ENCODE measurements at places on chromosomes 4 and X. TPM values are rescaled to one million over a fixed set of nuclear protein-coding genes. Genes with fewer than 3 reads are reported as not detected.

DNA sequence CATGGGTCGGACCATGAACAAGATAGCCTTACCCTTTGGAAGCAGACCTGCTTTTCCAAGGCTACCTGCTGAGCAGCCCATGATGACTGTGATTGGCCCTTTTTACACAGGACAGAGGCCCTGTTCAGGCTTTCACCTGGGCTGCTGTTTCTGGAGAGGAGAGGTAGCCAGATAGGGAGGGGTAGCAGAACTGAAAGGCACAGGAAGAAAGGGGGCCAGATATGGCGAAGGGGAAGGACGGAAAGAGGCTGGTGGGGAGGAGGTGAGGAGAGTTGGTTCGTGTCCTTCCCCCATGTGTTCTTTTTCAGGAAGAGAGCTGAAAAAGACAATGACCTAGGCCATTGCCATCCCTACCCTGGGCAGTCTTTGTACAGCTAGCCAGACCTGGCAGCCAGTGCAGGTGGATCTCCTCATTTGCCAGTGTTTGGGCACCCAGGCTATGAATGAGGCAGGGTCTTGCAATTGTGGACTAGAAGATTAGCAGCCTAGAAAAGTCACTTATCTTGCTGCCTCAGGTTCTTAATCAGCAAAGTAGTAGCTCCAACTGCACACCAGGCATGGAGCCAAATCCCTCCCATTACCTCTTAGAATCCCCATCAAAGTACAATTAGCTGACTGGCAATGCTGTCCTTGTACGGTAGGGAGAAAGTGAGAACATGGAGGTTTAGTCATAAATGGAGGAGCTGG, 139.6 kb downstream of the AMMECR1 start:
- no peak for DNase-seq

DNA sequence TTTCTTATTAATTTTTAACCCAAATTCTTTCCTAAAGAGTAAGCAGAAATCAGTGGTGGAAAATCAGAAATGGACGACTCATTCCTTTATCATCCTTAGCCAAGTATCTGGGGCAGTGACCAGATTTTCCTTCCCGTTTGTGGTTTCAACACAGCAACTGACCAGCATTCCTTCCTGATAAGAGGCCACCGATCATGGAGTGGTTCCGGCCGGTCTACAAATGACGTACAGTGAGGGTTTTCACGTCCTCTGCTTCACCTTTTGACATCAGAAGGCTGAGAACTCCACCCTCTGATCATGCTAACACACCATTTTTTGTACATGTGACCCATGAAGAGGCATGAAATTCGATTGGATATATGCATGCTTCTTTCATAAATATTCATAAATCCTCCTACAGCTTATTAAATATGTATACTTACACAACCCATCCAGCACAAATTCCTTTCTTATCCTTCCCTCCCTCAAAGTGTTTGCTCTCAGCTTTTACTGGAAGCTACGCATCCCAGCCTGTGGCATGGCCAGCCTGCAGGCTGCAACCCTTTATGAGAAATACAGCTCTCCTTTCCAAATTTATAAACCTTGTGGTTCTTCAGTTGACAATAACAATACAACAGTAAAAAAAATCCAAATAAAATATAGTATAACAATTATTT, 173.0 kb upstream of the CASK start:
- DNase-seq, result no peak

GRCh38 chrX:35919536-35920309, at the start of gene CFAP47:
Gene CFAP47, plus strand, starts transcription at chrX:35919734. Its CDS starts 66 bp downstream, at chrX:35919800.
- no peak for DNase-seq

Gene C4orf36
- 1.2 TPM for total RNA-seq

DNA sequence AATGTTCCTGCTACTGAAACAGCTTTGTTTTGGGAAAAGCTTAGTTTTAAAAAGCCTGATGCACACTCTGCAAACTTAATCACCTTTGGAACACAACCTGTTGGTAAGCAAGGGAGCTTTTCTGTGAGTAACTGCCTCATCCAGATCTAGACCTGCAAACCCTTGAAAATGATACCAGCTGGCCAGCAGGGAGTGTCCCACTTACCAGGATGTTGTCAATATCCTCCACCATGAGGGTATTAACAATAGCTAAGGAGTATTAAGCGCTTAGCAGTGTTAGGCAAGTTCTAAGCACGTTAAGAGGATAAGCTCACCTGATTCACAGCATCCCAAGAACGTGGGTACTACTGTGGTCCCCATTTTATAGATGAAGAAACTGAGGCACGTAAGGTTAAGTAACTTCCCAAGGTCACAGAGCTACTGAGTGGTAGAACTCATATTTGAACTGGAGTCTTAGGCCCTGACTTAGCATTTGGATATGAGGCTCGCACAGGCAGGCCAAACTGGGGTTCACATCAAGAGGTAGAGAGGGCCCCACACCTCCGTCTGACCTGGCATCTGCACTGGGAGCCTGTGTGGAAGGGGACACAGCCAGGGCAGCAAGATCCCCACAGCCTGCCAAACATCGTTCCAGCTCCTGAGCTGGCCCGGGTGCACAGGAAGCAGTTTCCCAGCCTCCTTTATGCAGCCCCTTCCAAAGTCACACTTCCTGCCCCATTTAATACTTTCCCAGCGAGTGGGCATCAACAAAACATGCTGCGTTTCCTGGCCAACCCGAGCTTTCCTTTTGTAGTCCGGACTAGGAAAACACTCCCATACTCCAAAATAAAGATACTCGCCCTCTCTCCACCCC, 32.7 kb downstream of the IRF2 start:
- DNase-seq, result no peak

Gene GRK4
- 6.0 TPM for total RNA-seq

DNA sequence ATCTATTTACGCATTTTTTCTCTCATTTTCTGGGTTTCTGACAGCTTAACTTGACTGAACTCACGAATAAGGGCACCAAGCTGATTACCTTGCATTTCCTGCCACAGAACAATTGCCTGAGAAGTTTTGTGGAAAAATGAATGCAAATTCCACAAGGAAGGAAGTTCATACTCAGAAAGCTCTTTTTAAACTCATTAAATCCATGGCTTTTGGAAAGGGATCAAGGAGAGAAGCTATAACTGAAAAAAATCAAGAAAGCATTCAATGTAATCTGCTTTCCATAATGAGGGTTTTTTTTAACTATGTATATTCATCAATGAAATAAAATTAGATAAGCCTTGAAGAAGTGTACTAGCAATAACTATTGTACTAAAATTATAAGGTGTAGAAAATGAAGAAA, 252.5 kb downstream of the GPM6A start:
- DNase-seq, result no peak

DNA sequence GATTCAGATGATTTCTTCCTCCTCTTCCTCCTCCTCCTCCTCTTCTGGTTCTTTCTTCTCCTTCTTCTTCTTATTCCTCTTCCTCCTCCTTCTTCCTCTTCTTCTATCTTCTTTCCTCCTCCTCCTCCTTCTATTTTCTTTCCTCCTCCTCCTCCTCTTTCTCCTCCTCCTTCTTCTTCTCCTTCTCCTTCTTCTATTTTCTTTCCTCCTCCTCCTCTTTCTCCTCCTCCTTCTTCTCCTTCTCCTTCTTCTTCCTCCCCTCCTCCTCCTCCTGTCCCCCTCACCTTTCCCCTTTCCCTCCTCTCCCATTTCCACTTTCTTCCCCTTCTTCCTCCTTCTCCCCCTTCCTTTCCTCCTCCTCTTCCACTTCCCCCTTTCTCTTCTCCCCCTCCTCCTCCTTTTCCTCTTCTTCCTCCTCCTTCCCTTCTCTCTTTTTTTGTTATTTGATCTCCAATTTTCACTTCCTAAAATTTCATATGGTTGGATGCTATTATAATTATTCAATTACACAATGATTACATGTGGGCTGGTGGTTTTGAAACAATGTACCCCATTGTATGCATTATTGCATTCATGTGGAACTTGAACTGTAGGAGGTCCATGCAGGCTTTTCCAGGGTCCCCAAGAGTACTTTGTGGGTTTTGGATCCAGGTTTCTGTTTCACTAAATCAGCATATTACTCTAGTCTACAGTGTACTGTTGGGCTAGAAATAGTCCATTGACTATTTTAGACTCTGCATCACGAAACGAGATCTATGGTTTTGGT, 68.1 kb downstream of the SORBS2 start:
- DNase-seq, result no peak
